CD4-positive, alpha-beta T cell treated with Interleukin-21 for 1 hour (primary cell): ENCODE measurements at places on chromosomes 7 and 10.

- no peak for DNase-seq
Measured at GRCh38 chr10:69781576-69781975, 20.1 kb upstream of the COL13A1 start.

GRCh38 chr7:130950741-130951140, 216.7 kb upstream of the KLF14 start:
- DNase-seq, result peak; percentile 18

DNA sequence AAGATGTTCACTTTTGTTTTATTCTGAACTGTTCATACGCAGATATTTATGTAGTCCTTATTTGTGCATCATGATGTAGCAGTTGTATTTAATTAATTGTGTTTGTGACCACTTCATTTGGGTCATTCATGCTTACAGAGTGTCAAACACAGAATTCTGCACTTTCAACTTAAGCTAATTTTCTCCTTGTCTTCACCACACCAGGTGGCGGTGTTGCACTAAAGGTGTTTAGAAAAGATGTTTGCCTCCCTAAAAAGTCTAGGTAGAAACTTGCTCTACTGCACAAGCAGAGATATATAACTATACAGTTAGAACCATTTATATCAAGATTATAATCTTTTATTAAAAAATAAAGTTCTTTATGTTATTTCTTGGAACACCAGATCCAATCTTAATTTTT, 1.3 kb upstream of the TAS2R38 start:
- no peak for DNase-seq

GRCh38 chr10:119480667-119481066, 61.9 kb downstream of the RGS10 start:
- DNase-seq, result no peak

DNA sequence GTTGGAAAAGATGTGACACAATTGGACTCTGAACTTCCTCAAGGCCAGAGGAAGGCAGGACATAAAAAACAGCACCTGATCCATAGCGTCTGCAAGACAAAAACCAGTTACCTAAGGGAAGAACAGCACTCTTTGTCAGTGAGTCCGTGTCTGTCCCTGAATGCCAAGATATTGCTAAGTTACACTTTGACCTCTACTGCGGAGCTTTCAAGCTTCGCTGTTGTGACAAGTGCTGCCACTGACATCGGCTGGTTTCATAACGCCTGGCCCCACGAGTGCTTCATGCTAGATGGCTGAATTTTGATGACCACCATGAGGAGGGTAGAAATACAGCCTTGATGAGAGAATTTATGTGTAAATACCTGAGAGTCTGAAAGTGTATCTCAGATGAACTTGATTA, 49.7 kb upstream of the JAZF1 start:
- no peak for DNase-seq

DNA sequence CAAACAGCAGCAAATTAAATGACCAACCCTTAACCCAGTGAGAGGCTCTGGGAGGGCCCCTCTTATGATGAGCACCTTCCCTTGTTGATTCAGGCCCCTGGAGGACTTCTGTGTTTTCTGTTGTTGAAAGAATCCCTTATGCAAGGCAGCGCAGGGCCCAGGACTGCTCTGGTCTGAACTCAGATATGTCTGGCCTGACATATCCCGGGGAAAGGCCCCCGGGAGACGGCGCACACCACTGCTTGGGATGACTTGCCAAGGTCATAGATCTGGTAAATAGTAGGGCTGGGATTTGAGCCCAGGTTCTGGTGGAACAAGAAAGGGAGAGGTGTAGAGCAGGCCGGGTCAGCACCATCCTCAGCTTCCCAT, 124.0 kb downstream of the AOAH start:
- DNase-seq, result no peak

DNA sequence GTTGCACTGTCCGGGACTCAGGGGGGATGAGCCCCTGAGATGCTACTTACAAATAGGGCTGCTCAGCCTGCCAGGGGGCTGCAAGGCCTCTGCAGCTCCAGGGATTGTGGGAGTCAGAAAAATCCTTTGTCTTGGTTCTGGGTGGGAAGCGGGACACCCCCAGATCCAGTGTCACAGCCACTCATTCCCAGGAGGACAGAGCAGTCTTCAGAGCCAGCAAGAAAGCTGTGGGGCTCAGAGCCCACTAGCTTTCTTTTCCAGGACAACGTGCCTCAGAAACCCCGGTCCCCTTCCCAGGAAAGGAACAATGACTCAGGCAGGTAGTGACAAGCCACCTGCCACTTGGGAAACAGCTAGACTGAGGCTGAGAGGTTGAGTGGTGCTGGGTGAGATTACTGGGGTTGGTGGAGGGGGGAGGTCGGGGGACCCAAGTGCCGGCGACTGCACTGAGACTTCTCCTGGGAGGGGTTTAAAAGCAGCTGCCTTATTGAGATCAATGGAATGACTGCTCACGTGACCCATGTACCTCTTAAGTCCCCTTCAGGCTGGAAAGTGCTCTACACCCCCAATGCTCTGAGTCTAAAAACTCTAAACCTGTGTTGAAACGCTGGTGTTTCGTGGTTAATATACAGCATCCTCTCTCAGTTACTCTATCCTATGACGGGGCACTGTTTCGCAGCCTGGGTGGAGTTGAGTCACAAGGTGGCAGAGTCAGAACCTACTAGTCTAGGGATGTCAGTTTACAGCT, 123.6 kb downstream of the UBE2H start:
- no peak for DNase-seq

DNA sequence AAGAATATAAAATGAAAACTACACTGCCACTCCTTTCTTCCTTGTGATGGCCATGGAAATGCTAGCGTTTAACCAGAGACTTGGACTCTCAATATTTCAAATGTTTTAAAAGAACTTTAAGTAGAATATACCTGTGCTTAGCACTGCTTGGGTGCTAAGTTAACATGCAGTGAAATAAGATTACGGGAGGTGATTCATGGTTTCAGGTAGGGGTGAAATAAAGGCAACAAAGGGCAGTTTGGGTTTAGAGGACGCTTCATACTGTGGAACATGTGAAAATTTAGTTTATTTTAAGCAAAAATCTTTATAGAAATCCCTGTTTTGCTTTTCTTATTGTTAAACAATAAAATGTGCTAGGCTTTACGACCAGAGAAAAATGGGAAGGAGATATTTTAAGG, 94.0 kb downstream of the PTPRZ1 start:
- DNase-seq, result no peak

DNA sequence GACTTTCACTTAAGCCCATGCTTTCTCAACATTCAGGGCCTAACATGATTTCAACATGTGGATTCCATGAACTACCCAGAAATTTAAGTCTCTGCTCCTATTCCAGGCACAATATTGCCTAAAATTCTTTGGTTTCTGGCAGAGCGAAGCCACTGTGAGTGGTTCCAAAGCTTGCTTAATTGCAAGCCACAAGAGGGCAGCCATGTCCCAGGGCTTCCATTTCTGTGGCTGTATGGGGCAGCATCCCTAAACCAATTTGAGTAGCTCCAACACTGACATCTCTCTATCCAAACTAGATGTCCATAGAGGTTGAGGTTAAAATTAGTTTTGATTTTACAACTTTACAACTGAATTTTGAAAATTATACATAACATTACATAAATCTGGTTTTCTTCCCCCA, 56.3 kb upstream of the MDFIC start:
- peak; percentile 69 for DNase-seq

GRCh38 chr7:90484706-90485105, 15.3 kb downstream of the PTTG1IP2 start:
- no peak for DNase-seq

- peak; percentile 84 for DNase-seq
Measured at GRCh38 chr10:43396928-43397624, 11.9 kb downstream of the HNRNPF start.

- DNase-seq, result no peak
Measured at GRCh38 chr7:155256761-155257481, 40.8 kb upstream of the INSIG1 start.
